ENCODE measurements at places on chromosomes 5 and 9.

DNA sequence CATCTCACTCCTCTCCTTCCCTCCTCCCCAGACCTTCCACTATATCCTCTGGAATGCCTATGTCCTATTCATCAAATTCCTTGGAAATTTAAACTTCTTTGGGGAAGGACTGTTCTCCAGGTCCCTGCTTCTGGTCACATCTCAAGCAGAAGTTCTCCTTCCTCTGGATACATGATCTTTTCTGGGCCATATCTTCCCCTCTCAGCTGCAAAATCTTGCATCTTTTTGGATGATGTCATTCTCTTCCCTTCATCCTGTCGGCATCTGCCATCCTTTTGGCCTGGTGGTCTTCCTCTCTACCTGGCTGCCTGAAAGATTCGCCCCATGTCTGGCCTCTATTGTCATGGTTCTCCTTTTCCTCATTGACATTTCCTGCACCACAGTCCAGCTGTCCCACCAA is 5.2 kb upstream of the DIRAS2 start:
- no peak for DNase-seq

GRCh38 chr5:51987669-51988209 is 604.5 kb downstream of the ISL1 start:
- no peak for DNase-seq

DNA sequence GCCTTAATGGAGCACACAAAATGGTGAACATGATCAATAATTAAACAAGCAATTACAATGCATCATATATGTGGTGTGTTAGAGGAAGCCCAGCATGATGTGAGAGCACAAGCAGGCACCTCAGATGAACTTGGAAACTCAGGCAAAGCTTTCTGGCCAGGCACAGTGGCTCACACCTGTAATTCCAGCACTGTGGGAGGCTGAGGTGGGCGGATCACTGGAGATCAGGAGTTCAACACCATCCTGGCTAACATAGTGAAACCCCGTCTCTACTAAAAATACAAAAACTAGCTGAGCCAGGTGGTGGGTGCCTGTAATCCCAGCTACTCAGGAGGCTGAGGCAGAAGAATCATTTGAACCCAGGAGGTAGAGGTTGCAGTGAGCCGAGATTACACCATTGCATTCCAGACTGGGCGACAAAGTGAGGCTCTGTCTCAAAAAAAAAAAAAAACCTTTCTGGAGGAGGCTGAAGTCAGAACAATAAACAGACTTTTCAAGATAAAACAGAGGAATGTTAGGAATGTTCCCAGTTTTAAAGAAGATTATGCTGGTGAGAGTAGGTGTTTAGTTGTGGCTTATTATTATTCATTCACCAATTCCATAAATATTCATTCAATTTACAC is 159.4 kb downstream of the CEMIP2 start:
- no peak for DNase-seq

DNA sequence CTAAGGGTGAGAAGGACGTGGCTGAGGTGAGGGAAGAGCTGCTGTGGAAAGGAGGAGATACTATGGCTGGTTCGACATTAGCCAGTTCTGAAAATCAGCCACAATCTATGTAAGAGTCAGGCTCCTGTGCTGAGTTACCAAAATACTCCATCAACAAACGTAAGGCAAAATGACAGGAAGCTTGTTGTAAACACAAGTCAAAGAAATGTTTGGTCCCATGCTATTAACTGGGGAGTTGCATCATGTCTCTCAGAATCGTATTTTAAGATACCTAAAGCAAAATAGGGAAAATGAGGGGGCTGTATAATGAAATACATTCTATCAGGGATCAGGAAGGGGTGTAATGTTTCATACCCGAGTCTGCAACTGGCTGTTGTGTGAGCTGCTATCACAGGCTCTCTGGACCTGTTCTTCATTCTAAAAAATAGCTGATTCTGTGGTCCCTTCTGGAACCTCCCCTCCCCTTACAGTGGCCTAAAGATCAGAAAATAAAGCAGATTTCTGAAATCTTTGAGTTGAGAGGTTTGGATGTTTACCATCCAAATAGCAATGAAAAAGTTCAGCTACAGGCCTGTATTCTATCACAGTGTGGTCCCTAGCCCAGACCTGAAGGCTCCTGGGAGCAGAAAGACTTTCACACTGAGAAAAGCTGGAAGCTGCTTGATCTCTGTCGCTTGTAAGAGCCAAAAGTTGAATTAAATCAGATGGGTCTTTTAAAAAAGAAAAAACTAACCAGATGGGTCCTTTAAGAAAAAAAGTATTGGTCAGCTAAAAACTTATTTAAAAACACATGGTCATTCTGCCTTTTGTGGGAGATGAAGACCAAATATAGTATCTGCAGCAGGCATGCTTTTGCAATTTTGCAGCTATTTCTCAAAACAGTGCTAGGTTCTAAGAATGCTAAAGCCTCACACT is 97.8 kb upstream of the SMC5 start:
- DNase-seq, result no peak

DNA sequence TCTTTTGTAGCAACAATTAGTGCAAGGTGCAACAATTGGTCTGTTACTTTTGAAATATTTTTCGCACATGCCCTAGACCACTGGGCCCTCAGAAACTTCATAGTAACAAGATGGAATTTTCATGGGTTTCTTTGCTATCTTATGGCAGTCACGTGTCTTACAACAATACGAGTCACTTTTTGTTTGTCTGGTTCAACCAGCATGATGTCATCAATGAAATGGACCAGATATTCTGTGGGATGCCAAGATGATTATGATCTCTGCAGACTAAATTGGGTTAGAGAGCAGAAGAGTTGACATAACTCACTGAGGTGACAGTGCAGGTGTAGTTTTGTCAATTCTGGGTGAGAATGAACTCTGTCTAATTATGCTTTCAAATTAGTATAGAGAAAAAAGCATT is 239.6 kb upstream of the RIOK2 start:
- DNase-seq, result no peak
